ENCODE measurements at places on chromosomes 3 and 15.
A peak's percentile ranks its signal among the peaks of the same experiment; 100 is the strongest.

DNA sequence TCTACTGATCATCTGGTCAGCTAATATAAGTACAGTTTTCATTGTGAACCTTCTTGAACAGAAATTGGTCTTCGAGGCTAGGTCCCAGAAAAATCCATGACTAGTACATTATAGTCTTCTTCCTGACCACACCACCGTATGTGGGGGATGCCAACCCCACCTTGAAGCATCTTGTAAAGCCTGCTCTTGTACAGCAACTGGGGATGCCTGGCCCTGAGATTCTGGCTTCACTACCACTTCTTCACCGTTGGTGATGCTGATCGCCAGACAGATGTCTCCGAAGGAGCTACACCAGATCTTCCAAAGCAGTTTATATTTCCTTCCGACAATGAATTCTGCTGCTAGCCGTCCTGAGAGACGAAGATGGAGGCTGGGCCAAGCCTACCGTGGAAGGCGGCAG is 238.3 kb downstream of the CDIN1 start:
- no peak for DNase-seq

- no peak for DNase-seq
These were observed 988.4 kb downstream of the TBL1XR1 start for GRCh38 chr3:176208915-176209314.

DNA sequence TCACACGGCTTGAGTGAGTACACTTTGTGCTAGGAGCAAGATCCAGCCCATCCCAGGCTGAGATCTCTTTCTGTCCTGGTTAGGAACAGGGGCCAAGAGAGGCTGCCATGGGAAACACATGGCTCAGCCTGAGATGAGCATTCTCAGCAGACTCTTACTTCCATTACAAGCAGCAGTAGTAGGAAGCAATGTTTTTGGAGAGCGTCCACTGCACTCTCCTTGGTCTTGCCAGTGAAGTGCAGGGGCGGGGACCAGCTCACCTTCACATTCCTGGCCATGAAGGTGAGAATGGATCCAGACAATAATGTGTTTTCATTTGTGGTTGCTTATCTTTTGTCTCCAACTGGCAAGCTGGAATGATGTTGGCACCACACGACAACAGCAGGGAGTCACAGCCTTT is 24.7 kb downstream of the ZNF80 start:
- no peak for DNase-seq

DNA sequence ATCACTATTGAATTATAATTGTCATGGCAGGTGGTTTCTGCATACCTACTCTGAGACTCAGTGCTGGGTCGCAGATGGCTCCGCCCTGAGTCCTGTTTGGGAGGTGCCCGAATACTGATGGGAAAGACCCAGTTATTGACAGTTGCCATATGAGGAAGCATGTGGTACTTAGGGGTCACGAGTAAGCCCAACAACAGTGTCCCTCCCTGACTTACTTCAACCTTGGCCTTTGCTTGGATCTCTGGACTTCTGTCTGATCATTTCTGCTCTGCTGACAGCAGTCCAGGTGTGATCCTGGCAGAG is 16.8 kb downstream of the MRAS start:
- DNase-seq = no peak

- DNase-seq = no peak
These were observed 66.9 kb downstream of the PRICKLE2 start for GRCh38 chr3:64158334-64158733.

- no peak for DNase-seq
These were observed 14.7 kb downstream of the TM4SF4 start for GRCh38 chr3:149489060-149489690.

- no peak for DNase-seq
These were observed 64.5 kb downstream of the SMAD6 start for GRCh38 chr15:66766282-66767230.

DNA sequence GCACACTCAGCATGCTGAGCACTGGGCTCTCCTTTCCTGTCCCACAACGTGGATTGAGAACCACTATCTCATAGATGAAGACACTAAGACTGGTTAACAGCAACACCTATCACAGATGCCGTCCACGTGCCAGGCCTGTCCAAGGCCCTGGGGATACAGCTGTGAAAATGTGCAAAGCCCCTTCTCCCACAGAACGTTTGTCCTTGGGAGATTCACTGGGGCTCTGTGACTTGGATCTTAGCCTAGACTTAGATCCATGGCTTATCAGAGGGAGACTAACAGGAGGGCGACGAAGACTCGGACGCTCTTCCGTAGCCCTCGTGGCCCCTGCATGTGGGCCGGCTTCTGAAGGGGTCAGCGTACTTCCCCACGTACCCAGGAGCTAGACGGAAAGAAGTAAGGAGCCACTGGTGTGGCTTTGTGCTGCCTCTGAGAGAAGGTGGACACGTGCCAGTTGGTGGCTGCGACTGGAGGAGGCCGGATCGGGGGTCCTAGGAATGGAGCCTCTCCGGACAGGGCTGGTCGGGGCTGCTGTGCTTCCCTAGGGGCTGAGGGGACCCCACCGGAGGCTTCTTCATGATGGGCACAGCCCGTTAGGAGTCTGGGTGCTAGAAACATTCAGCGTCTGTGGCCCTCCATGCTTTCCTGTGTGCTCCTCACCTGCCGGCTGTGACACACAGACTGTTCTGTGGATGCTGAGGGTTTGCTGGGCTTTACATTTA is 964 bp downstream of the NRROS start:
- DNase-seq = peak; percentile 60

DNA sequence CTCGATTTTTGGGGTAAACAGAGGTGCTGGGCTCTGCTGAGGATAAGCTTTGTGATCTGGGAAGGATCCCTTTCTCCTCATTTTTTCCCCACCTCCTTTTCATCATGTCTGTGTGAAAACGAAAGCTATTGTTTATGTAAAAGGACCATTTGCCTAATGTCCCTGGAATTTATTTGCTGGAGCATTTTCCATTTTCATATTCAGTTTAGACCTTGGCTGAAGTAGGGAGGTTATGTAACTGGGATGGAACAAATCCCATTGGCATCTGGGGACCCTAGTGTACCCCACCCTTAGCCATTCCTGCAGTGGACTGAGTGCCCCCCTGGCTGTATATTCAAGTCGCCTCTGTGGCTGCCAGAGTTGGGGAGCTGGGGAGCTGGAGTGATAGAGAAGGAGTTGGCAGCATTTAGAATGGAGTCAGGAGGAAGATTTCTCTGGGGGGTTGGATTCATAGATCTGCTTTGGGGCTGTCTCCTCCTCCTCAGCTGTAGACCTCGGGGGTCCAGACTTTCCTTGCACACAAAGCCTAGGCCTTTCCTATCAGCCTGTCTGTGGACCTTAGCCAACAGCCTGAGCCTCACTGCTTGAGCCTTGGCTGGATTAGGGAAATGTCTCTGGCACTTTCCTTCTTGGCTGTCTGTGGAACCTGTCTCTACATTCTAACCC is 270.4 kb upstream of the CTDSPL start:
- no peak for DNase-seq

DNA sequence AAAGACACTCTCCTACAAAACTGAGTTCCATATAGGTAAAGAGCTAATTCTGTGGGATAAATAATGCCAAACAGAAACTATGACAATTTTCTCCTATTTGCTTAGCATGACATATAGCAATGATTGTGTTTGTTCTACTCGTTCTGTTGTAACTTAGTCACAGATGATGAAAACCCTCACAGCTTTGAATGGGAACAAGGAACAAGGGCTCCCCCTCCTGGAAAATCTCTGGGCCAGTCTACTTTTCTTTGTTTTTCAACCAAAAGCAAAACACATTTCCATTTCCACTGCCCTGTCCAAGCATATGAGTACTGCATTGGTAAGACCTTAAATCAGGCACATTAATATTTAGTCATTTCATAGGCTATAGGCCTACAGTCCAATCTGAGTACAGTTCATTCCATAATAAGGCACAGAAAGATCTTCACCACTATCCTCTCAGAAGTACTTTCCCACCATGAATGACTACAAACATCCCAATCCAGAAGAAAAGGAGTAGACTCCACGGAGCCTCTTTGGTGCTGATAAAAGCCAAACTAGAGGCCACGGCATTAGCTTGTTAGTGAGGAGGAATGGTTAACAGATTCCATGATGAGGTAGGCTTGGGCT is 67.1 kb downstream of the ATP8B4 start:
- no peak for DNase-seq

DNA sequence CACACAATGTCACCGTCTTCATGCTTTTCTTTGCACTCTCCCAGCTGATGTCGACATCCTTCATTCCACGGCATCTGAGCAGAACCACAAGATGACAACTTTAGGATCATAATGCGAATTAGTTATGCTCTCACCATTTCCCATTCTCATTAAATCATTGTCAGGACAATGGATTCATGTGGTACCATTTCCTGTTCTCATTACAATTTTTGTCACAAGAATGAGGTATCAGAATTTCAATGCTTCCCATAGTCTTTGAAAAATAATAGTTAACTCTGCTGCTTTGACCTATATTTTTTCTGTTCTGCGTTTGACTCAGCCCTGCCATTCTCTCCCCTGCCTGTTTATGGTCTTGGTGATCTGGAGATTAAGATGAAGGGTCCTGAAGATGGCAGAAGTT is 175.7 kb upstream of the MDFIC2 start:
- no peak for DNase-seq

DNA sequence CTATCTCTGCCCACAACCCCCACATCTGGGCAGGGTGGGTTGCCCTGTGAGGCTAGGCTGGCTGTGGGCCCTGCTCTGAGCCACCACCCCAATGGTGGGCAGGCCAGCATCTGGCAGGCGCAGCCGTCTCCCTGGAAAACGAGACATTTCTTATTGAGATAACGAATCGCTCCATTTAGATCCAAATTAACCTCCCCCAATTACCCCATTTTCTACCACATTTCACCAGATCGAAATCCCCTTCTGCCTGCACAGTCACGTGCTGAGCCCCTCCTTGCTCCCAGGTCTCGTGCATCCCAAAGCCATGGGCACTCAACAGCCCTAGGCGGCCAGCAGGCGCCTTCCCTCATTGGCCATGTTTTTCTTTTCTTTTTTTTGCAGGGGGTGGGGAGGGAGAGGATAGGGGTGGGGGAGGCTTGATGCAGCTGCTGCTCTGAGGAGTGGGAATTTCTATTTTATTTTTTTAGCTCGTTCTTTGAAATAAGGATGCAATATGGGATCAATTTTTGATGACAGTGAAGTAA is 53.0 kb upstream of the TMEM115 start:
- no peak for DNase-seq

GRCh38 chr15:42507514-42507913 is 12.1 kb downstream of the SNAP23 start:
- DNase-seq = no peak

DNA sequence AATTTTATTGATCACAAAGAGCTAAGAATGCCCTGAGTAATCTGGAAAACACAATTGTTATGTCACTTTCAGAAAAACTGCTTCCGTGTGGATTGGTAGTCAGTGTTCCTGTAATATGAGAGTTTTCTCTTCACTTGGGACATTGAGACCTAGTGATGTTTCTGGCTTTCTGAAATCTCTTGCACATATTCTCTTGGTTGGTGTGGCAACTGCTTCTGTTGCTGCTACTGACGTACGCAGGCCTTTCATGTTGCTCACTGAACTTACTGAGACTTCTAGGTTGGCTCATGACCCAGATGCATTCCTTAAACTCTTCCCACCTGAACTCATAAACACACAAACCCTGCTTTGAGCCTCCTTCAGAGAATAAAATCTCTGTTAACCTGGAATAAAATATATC is 175.0 kb upstream of the PFN2 start:
- no peak for DNase-seq

GRCh38 chr3:45612138-45612537 is 17.6 kb downstream of the LIMD1 start:
- no peak for DNase-seq

GRCh38 chr3:170709046-170709445 is 123.2 kb upstream of the SLC7A14 start:
- DNase-seq = no peak

GRCh38 chr3:142152384-142152783 is 3.0 kb upstream of the TFDP2 start:
- DNase-seq = peak; percentile 7

DNA sequence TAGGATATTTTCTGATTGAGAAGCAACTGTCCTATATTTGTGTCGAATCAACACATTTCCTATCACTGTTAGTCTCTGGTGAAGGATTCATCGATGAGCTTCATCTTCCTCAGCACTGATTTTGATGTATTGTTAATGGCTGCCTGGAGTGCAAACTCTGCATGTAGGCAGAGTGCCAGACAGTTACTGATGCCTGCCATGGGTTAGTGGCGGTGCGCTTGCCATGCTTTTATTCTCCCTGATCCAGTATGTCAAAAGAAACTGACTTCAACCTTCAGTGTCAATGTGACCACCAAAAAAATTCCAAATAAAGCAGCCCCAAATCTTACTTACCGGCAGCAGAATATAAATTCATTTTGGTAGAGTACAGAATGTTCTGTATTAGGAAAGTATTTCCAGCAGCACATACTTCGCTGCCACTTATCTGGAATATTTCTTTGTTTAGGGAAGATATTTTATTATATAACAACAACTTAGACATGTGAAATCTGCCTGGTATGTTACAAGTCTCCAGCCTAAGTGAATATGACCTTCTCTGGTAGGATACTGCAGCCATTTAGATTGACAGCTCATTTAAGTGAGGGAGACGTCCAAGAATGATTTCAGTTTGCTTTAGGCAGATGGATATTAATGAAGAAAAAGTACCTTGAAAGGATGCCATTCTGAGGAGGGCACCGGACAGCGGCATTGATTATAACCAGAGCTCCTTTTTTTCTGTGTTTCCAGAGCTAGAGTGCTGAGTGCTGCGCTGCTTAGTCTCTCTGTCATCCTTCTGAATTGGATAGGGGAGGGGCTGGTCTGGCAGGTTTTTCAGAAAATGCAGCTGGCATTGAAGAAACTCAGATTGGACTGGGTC is 59.9 kb downstream of the ARHGEF26 start:
- DNase-seq = no peak

GRCh38 chr3:151625086-151625485 is 108.6 kb upstream of the AADACL2 start:
- no peak for DNase-seq

GRCh38 chr3:186477876-186478275 is 66.3 kb downstream of the CRYGS start:
- no peak for DNase-seq

- DNase-seq = no peak
These were observed 99.0 kb downstream of the MEGF11 start for GRCh38 chr15:66154581-66154980.

DNA sequence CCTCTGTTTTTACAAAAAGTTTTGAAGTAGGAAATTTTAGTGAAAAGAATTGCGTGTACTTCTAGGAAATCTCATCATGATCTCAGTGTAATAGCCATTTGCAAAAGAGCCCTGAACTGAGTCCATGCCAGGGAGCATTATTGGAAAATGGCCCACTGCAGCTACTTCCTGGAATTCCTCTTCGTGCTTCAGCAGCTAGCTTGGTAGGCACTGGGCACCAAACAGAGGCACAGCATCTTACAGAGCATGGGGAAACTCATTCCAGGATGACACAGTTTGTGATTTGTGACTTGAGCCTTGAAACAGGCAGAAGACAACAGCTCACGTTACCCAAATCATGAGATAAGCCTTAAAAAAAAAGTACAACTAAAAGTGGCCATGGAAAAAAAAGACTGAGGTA is 179.1 kb downstream of the WDR72 start:
- no peak for DNase-seq

DNA sequence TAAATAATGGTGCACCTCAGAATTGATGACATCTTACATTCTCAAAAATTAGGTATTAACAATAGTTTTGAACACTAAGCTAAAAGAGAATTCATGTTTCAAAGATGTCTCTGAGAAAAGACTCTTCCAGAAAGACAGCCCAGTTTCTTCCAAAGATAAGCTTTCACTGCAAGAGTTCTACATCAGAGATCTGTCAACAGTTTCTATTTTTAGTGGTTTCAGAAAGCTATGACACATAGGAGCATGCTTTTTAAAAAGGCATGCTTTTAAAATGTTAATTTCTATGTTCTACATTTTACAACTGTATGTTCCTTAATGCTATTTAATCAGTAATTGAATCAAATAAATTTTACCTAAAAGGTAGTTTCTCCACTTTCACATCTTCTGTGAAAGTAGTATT is 88.2 kb downstream of the PLOD2 start:
- no peak for DNase-seq

Data from CD4-positive, alpha-beta T cell treated with Interleukin-6 for 4 hours (primary cell).